ENCODE measurements at places on chromosomes 3 and 15. TPM values are rescaled to one million over a fixed set of nuclear protein-coding genes. Genes with fewer than 3 reads are reported as not detected.

DNA sequence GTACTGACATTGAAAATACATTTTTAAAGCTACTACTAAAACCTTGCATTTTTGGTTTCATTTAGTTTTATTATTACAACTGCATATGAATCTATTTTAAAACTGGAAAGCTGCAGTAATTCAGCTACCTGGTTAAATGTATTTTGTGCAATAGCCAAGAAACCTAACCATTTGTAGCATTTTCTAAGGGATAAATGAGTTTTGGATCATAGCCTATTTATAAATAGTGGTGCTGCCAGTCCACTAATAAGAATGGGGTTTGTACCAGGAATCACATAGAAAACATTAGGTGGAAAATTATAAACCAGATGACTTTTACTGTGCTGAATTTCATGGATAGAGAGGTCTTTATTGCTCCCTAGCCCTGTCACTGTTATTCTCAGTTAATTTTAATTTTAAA is 454.7 kb downstream of the DIPK2A start:
- no peak for DNase-seq

- peak; percentile 12 for DNase-seq
Observed at GRCh38 chr15:65875458-65875857, 6.2 kb downstream of the RAB11A start.

- peak; percentile 36 for DNase-seq
Observed at GRCh38 chr15:78399091-78399490, 38.9 kb upstream of the IREB2 start.

- DNase-seq = no peak
Observed at GRCh38 chr3:81072591-81072990, 688.9 kb downstream of the GBE1 start.

DNA sequence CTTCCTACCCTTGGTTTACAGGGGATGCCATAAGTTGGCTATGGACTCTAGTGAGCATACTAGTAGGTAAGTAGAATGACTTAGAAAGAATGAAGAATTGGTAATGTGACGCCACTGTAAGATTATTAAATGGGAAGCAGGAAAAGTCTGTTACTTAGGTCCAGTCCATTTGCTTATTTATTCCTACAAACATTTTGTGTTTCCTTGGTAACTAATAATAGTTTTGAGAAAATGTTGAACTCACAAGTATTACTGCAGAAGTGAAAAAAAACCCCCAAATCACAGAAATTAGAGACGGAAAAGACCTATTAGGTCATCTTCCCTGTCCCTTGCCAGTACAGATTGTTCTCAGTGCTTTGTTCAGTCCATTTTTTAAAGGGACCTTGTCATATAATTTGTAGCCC is 63.5 kb downstream of the CMSS1 start:
- DNase-seq = no peak

- DNase-seq = no peak
Observed at GRCh38 chr3:197709135-197709534, 27.6 kb downstream of the RUBCN start.

- no peak for DNase-seq
Observed at GRCh38 chr3:137066092-137066491, 108.3 kb downstream of the IL20RB start.

GRCh38 chr3:127815001-127815400 is 7.3 kb downstream of the MGLL start:
- DNase-seq = no peak

DNA sequence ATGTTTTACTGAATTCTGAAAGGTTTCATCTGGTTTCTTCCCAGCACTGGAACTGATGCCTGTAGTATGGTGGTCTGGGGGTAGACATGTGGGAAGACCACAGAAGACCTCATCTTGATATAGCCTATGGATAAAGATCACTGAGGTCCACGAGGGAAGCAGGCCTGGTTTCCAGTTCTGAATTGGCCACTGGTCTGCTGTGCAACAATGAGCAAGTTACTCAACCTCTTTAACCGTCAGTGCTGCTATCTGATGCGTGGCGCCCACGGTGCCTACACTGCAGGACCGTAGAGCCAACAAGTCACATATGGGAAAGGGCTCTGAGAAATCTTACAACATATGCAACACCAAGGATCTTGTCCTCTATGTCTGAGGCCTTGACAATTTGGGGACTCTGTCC is 13.3 kb downstream of the TLE3 start:
- DNase-seq = no peak

GRCh38 chr3:195715583-195716266 is 5.1 kb upstream of the MUC20 start:
- peak; percentile 31 for DNase-seq

- no peak for DNase-seq
Observed at GRCh38 chr15:97963779-97964178, 3.3 kb downstream of the ARRDC4 start.

DNA sequence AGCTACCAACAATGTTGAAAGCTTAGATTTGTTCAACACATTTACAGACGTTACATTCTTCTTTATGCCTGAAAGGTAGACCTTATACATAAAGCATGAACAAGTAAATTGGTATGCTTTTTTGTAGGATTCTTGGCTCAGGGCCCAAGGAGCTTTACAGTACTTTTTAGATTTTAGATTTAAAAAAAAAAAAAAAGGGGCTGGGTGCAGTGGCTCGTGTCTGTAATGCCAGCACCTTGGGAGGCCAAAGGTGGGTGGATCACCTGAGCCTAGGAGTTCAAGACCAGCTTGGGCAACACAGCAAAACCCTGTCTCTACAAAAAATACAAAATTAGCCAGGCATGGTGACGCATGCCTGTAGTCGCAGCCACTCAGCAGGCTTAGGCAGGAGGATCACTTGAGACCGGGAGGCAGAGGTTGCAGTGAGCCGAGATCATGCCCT is 39.7 kb downstream of the MEF2A start:
- peak; percentile 11 for DNase-seq

DNA sequence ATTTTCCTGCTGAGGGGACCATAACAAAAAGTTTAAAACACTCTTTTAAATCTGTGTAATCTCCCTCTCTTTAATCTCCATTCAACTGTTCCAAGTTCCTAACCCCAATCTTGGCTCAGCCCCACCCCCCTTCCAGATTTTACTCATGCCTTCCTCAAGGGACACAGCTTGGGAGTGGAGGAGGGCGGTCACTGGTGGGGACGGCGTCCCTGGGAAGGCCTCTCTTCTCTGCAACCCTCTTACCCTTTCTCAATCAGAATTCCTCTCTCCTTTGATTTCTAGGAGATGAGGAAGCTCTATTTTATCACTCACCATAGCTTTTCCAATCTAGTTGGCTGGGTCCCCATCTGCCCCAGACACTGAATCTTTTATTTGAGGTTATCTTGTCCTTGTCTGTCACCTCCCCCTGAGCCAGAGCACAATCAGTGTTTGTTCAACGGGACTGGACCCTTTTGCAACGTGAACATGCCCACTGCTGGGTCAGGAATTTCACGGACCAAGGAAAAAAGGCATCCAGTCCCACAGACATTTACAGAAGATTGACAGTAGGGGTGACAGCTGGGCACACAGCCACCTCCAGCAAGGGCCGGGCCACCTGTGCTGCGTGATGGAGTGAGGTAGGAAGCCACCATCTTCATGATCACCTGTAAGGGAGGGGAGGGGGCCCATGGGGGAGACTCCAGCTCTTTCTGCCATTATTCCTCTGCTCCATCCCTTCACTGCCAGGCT is 84.0 kb upstream of the HERC1 start:
- DNase-seq = no peak

GRCh38 chr3:45100981-45101407 is 45.2 kb downstream of the CDCP1 start:
- DNase-seq = peak; percentile 57

- peak; percentile 85 for DNase-seq
Observed at GRCh38 chr15:57861034-57861638, 154.6 kb downstream of the POLR2M start.

- DNase-seq = peak; percentile 94
Observed at GRCh38 chr3:66394753-66395249, 106.0 kb downstream of the LRIG1 start.

DNA sequence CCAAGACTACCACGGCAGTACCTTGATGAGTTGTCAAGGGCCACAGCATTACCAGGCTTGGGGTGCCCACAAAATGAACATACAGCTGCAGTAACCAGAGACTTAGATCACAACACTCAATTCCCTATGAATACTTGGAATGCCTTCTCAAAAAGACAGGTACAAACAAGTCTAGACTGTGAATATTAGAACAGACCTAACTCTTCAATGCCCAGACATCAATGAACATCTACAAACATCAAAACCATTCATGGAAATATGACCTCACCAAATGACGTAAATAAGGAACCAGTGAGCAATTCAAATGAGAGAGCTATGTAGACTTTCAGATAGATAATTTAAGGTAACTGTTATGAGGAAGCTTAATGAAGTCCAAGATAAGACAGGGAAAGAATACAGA is 185.1 kb upstream of the POU1F1 start:
- no peak for DNase-seq

DNA sequence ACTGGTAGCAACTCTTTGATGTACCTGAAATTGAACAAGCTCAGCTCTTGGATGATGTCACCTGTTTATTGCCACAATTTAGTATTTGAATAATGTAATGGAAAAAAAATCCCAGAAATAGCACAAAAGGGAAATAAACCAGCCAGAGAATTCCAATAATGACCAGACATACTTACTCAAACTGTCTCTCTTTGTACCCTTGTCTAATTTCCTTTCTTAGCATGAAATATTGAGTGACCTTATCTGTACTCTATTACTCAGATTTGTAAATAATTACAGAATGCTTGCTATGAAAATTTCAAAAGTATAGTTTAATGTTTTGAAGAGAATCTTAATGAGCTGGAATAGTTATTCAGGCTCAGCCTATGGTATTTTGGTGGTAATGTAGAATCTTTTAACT is 555.4 kb upstream of the SGO1 start:
- DNase-seq = no peak

- DNase-seq = no peak
Observed at GRCh38 chr15:64180235-64180824, 17.5 kb upstream of the PPIB start.

DNA sequence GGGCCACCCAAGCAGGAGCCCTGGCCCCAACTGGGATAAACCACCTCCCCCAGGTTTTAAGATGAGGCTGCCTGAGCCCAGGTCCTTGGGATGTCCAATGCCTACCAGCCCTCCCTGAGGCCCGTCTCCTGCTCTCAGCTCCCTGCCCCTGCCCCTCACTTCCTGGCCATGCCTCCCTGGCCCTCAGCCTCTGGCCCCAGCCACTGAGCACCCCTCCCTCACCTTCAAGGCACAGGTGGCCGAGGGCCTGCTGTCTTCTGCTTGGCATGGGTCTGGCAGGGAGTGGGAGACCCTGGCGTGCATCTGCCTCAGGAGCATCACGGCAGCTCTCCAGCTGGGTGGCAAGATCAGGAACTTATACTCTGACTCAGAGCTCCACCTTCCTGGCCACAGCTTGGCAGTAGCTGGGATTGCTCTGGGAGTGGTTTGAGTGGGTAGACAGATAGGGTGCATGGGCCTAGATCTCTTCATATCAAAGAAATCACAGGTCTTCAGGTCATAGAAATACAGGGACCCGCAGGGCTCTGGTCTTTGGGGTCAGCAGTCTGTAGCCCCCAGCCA is at the start of gene PLA2G4E:
Gene PLA2G4E (minus strand): TSS at position 330 of the 561 bp plus-strand sequence. CDS start 12 bp downstream, at position 318.
- no peak for DNase-seq

GRCh38 chr15:51842852-51843737 is 13.6 kb downstream of the TMOD3 start:
- DNase-seq = peak; percentile 65

GRCh38 chr3:152128356-152128755 is 140.4 kb upstream of the MBNL1 start:
- DNase-seq = peak; percentile 53

DNA sequence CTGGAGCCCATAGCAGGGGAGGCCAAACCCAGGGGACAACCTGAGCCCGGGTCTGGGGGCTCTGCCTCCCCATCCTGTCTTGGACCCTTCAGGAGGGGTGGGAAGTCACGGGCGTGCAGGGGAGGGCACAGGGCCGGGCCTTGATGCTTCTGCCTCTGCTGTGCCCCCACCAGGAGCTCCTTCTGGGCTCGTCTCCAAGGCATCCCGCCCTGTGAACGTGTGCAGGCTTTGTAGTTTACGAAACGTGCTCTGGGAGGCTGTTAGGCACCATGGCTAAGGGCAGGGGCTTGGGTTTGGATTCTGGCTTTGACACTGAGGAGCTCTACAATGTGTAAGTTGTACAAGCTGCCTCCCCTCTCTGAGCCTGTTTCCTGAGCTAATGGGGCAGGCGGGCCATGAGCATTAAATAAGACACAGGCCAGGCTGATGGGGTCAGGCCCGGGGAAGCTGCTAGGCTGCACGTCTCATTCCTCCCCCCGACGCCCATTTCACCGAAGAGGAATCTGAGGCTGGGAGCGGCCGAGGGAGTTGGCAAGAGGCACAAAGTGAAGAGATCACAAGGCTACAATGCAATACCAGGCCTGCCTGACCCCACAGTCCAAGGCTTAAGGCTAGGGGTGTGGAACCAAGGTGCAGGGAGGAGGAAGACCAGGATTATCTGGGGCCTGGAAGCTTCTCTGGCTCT is 19.6 kb downstream of the PLXND1 start:
- peak; percentile 64 for DNase-seq

DNA sequence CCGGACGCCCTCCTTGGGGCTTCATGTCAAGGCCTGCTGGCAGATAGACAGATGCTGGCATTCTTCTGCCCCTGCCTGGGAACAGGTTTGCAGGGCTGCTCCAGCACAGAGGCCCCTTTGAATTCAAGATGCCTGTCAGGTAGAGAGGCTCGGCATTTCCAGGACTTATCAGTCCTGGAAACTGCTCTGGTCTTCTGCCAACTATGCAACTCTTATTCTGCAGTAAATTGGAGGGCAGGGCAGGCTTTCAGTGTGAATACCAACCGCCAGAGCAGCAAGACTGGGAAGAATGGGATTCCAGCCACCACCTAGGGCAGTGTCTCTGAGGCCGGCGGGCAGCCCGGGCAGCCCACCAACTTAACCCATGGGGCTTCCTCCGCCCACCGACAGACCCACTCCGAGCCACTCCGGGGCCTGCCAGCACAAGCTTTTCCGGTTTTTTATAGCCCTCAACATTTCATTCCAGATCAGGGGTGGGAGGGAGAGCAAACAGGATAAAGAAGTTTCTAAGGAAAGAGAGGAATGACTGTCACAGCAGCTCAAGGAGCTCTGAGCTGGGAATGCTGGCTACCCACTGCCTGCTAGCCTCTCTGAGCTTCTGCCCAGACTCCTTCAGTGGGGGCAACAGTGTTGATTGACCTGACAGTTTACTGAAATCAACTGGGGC is 140.9 kb downstream of the NTRK3 start:
- DNase-seq = peak; percentile 65

The GABRR3 gene
- not detected for total RNA-seq

The STAG1 gene
- 78.0 TPM for total RNA-seq

The TEX55 gene
- total RNA-seq = not detected

The NPAP1 gene
- total RNA-seq = 0.16 TPM

The GFM1 gene
- 44.4 TPM for total RNA-seq

The A4GNT gene
- total RNA-seq = not detected

The ALDH1L1 gene
- total RNA-seq = 0.18 TPM

The STXBP5L gene
- total RNA-seq = 0.16 TPM

The MUC4 gene
- not detected for total RNA-seq

The AGBL1 gene
- total RNA-seq = not detected

All from fibroblast of the aortic adventitia (primary cell).